ENCODE measurements at places on chromosomes 4 and X. TPM values are rescaled to one million over a fixed set of nuclear protein-coding genes. Genes with fewer than 3 reads are reported as not detected.

HHIP gene
- polyA plus RNA-seq = 3.2 TPM

WAS gene
- polyA plus RNA-seq = 6.2 TPM

SYAP1 gene
- polyA plus RNA-seq = 9.8 TPM

CT45A1 gene
- not detected for polyA plus RNA-seq

DSPP gene
- not detected for polyA plus RNA-seq

HMGB3 gene
- 17.3 TPM for polyA plus RNA-seq

NAP1L3 gene
- 0.83 TPM for polyA plus RNA-seq

C4orf50 gene
- polyA plus RNA-seq = under 0.01 TPM

RNF175 gene
- polyA plus RNA-seq = not detected

MUC7 gene
- not detected for polyA plus RNA-seq

PPM1K gene
- polyA plus RNA-seq = 4.9 TPM

BEND4 gene
- polyA plus RNA-seq = 0.12 TPM

GATA1 gene
- polyA plus RNA-seq = 0.37 TPM

FAM241A gene
- polyA plus RNA-seq = 6.7 TPM

IQCM gene
- not detected for polyA plus RNA-seq

LAP3 gene
- polyA plus RNA-seq = 46.4 TPM

PJA1 gene
- 10.8 TPM for polyA plus RNA-seq

MAGEA8 gene
- polyA plus RNA-seq = not detected

HAUS7 gene
- polyA plus RNA-seq = 41.7 TPM

SYTL5 gene
- polyA plus RNA-seq = 16.5 TPM

MAN2B2 gene
- 8.9 TPM for polyA plus RNA-seq

ADH6 gene
- not detected for polyA plus RNA-seq

KLHL4 gene
- 0.12 TPM for polyA plus RNA-seq

PPP1R2C gene
- not detected for polyA plus RNA-seq

MEPE gene
- not detected for polyA plus RNA-seq

CSAG1 gene
- not detected for polyA plus RNA-seq

USP17L20 gene
- polyA plus RNA-seq = not detected

CNKSR2 gene
- 1.1 TPM for polyA plus RNA-seq

STOX2 gene
- 3.4 TPM for polyA plus RNA-seq

POLN gene
- polyA plus RNA-seq = 1.7 TPM

OTC gene
- polyA plus RNA-seq = not detected

SLC2A9 gene
- polyA plus RNA-seq = 1.6 TPM

SUPT20HL1 gene
- polyA plus RNA-seq = not detected

EXOC1L gene
- polyA plus RNA-seq = not detected

MCTS1 gene
- polyA plus RNA-seq = 82.8 TPM

TCEAL6 gene
- polyA plus RNA-seq = not detected

CDKN2AIP gene
- polyA plus RNA-seq = 11.0 TPM

HGFAC gene
- polyA plus RNA-seq = 0.50 TPM

FBXW7 gene
- polyA plus RNA-seq = 8.7 TPM

SPATA4 gene
- polyA plus RNA-seq = not detected

USP27X gene
- polyA plus RNA-seq = 2.3 TPM

TENT5D gene
- polyA plus RNA-seq = not detected

MSX1 gene
- polyA plus RNA-seq = 0.85 TPM

TACR3 gene
- polyA plus RNA-seq = not detected

PNMA3 gene
- polyA plus RNA-seq = not detected

SOX3 gene
- not detected for polyA plus RNA-seq

AKAP4 gene
- not detected for polyA plus RNA-seq

CT45A3 gene
- polyA plus RNA-seq = not detected

RTL3 gene
- polyA plus RNA-seq = 0.05 TPM

XAGE1A gene
- polyA plus RNA-seq = not detected

NEIL3 gene
- polyA plus RNA-seq = not detected

MAGEC3 gene
- polyA plus RNA-seq = not detected

ABHD18 gene
- 5.7 TPM for polyA plus RNA-seq

FANCB gene
- 0.25 TPM for polyA plus RNA-seq

All from stomach (tissue), 19 donors.